Iris pigment epithelial cell (primary cell): ENCODE measurements at places on chromosomes 6 and 20.

GRCh38 chr20:59258221-59258621, 42.2 kb upstream of the EDN3 start:
- no peak for DNase-seq

GRCh38 chr6:45555981-45556771, 178.4 kb upstream of the SUPT3H start:
- DNase-seq = peak; percentile 40

DNA sequence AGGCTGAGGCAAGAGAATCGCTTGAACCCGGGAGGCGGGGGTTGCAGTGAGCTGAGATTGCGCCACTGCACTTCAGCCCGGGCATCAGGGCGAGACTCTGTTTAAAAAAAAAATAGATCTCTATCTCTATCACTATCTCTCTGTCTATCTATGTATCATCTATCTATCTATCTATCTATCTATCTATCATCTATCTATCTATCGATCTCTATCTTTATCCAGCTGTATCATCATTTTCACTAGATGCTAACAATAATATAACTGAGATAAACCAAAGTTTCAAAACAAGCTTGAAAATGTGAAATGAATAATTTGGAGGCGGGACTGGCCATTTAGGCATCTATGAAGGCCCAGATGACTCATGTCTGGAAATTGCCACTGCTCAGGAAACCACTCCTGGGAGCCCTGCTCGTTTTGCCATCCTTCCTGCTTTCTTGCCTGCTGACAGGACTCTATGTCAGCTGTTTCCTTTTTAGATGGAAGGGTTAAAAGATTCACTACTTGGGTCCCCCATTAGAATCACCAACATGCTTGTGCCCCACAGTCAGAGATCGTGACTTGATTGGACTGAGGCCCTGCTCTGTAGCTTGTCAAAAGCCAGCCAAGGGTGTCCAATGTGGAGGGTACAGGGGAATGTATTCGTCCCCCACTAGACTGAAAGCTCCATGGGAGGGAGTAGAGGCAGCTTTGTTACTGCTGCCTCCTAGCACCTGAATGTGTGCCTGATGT, 61.7 kb downstream of the UTRN start:
- peak; percentile 83 for DNase-seq

DNA sequence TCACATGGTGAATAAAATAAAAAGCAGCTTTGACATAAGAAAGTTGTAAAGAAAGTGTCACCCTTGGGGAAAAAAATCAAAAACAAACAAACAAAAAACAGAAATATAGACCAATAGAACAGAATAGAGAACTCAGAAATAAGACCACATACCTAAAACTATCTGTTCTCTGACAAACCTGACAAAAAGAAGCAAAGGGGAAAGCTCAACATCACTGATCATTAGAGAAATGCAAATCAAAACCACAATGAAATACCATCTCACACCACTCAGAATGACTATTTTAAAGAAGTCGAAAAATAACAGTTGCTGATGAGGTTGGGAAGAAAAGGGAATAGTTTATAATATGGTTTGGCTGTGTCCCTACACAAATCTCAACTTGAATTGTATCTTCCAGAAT, 159.1 kb downstream of the TINAG start:
- DNase-seq = no peak

DNA sequence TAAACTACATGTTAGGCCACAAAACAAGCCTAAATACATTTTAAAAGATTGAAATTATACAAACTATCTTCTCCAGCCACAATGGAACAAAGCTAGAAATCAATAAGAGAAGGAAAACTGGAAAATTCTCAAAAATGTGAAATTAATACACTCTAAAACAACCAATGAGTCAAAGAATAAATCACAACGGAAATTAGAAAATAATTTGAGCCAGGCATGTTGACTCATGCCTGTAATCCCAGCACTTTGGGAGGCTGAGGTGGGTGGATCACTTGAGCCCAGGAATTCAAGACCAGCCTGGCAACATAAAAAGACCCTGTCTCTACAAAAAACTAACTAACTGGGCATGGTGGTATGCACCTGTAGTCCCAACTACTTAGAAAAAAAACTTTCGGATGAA, 6.3 kb upstream of the WFDC13 start:
- DNase-seq = no peak

DNA sequence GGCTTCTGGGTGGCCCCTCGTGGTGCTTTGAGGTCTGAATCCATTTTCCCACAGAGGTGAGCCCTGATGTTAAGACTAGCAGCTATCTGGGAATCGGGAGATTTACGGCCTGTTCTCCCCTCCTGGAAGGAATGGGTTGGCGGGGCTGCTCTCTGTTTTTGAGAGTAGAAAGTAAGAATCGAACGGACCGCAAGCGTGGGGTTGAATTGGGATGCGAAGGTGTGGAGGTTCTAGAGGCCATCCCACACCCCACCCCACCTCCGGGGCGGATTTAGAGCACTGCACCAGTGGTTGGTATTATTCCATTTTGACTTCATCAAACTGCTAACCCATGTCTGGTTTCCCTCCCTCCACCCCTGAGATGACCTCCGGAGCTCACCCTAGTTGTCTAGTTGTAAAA, 11.5 kb downstream of the PYGB start:
- no peak for DNase-seq

- DNase-seq = no peak
These were observed 1.8 kb downstream of the CD93 start for GRCh38 chr20:23084282-23084844.

- peak; percentile 38 for DNase-seq
These were observed 367 bp upstream of the PCIF1 start for GRCh38 chr20:45934046-45934585.

DNA sequence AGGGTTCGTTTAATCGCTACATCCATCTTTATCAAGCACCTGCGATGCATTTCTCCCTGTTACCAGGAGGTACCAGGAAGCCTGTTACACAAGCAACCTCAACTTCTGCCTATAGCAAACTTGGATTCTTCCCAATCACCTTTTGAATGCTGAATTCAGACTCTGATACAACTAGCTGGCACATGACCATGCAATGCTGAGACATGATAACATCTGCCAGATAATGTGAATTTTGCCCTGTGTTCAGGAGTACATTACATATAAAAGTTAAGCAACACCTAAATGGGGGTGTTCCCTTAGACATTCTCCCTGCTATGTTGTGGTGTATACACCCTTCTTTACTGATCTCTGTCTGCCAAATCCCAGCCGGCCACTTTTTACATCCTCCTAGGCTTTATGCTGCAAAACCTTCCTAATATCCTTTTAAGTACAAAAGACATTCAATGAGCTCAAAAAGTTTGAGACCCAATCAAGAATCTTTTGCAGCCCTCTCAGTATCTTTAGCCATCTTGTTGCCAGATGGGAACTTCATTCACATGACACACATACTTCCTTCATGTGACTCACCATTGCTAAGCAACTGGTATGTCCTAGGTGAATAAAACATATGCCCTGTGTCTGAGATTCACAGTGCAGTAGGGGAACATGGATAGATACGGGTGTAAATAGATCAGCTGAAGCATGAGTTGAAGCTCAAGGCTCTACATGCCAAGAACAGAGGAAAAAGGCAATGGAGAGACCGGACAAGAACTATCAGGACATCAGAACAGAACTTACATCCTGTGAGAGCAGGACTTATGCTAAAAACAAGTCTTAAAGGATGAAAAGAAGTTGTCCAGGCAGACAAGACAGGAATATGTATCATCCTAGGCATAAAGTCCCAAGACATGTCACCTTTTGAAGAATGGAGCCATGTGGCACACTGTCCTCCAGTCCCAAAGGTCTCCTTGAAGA, 84.3 kb downstream of the ZHX3 start:
- peak; percentile 94 for DNase-seq
